ENCODE measurements at places on chromosomes 16 and 17.
A peak's percentile ranks its signal among the peaks of the same experiment; 100 is the strongest.

GRCh38 chr16:5393070-5393469 is 295.5 kb upstream of the EEF2KMT start:
- no peak for DNase-seq

DNA sequence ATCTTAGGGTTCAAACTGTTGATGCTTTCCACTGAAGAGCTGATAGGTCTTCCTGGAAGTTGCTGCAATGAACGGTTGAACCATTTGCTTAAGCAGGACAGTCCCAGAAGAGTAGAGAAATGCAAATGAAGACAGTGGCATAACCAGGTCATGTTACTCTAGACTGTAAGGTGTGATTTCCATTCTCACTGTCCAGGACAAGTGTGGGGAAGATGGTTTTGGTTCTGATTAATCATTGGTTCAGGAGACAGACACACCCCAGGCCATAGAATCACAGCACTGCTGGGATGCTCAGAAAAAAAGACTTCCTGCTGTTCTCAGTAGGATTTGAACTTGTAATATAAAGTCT is 34.8 kb upstream of the XYLT2 start:
- no peak for DNase-seq

GRCh38 chr17:45332989-45333701 is 16.3 kb upstream of the MAP3K14 start:
- no peak for DNase-seq

- peak; percentile 33 for DNase-seq
Observed at GRCh38 chr16:17194190-17194780, 276.5 kb downstream of the XYLT1 start.
